Heart left ventricle (tissue), 16 donors: ENCODE measurements at places on chromosomes 3 and 15. TPM values are rescaled to one million over a fixed set of nuclear protein-coding genes. Genes with fewer than 3 reads are reported as not detected.
A peak's percentile ranks its signal among the peaks of the same experiment; 100 is the strongest.

Gene CYP19A1
- 0.43 TPM for total RNA-seq

- H3K27ac ChIP-seq = no peak overlapping the region
- H3K4me1 ChIP-seq = no peaks in the 10 kb centered on the region
- H3K27me3 ChIP-seq = no peaks in the 10 kb centered on the region
- DNase-seq = no peak
- H3K36me3 ChIP-seq = no peaks in the 10 kb centered on the region
Observed at GRCh38 chr3:109175411-109175810, 38.9 kb downstream of the C3orf85 start.

Gene MYZAP
- total RNA-seq = 359 TPM

GRCh38 chr3:8736436-8736835 is 2.8 kb downstream of the CAV3 start:
- H3K27ac ChIP-seq = no peak overlapping the region
- H3K36me3 ChIP-seq = no peaks in the 10 kb centered on the region
- no peak for DNase-seq

DNA sequence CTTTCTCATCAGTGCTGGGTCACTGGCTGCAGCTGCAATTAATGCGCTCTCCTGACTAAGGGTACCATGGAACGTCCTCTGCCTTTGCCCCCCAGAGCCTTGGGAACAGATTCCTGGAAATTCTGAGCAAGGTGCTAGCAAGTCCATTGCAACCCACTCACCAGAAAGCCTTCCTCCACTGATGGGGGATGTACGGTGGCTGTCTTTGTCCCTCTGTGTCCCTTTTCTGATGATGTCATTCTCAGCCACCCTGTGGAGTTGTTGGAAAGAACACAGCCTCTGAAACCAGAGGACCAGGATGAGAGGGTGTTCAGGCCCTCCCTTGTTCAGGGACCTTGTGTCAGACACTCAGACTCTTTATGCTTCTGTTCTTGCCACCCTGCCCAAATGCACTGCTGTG is 38.1 kb upstream of the ZBTB38 start:
- peak overlapping the region; percentile 43 for H3K27ac ChIP-seq
- no peaks in the 10 kb centered on the region for H3K36me3 ChIP-seq
- H3K27me3 ChIP-seq = no peaks in the 10 kb centered on the region
- no peak overlapping the region for H3K4me3 ChIP-seq
- H3K4me1 ChIP-seq = peaks cover 19% of the 10 kb centered on the region

GRCh38 chr3:102297072-102297658 is 137.7 kb upstream of the ZPLD1 start:
- H3K4me1 ChIP-seq = no peaks in the 10 kb centered on the region
- H3K27me3 ChIP-seq = no peaks in the 10 kb centered on the region
- H3K4me3 ChIP-seq = no peak overlapping the region
- no peak for DNase-seq

GRCh38 chr15:76996076-76996525 is 1.2 kb downstream of the PSTPIP1 start:
- no peak for DNase-seq
- no peaks in the 10 kb centered on the region for H3K36me3 ChIP-seq
- H3K27ac ChIP-seq = no peak overlapping the region
- peaks cover 18% of the 10 kb centered on the region for H3K4me1 ChIP-seq
- no peak overlapping the region for H3K4me3 ChIP-seq

DNA sequence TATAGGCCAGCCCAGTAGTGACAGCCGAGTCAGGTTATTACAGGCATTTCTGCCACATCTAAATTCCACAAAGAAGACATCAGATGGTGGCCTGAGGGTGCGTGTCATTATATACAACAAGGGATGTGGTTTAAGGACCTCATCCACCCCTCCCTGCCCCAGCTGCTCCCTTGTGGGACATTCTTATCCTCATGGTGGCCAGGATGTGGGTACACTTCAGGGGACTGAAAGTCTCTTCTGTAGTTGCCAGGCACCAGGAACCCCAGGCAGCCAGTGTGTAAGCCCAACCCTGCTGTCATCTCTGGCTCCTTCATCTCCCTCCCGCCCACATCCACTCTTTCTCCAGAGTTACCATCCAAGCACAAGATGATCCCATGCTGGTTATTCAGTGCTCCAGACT is 224.9 kb upstream of the TOPAZ1 start:
- peaks cover 2% of the 10 kb centered on the region for H3K4me1 ChIP-seq
- H3K4me3 ChIP-seq = no peak overlapping the region
- DNase-seq = no peak
- H3K27ac ChIP-seq = no peak overlapping the region
- peaks cover 41% of the 10 kb centered on the region for H3K27me3 ChIP-seq
- H3K36me3 ChIP-seq = no peaks in the 10 kb centered on the region

GRCh38 chr3:124034016-124034843 is 42.3 kb upstream of the ROPN1 start:
- H3K27me3 ChIP-seq = no peaks in the 10 kb centered on the region
- no peaks in the 10 kb centered on the region for H3K36me3 ChIP-seq
- H3K4me1 ChIP-seq = peaks cover 34% of the 10 kb centered on the region
- H3K27ac ChIP-seq = peak overlapping the region; percentile 87
- H3K4me3 ChIP-seq = peak overlapping the region; percentile 72

GRCh38 chr3:187015903-187016638 is 85.7 kb downstream of the ST6GAL1 start:
- peaks cover 61% of the 10 kb centered on the region for H3K4me1 ChIP-seq
- no peaks in the 10 kb centered on the region for H3K36me3 ChIP-seq
- no peak overlapping the region for H3K27ac ChIP-seq
- no peaks in the 10 kb centered on the region for H3K27me3 ChIP-seq
- H3K4me3 ChIP-seq = no peak overlapping the region

DNA sequence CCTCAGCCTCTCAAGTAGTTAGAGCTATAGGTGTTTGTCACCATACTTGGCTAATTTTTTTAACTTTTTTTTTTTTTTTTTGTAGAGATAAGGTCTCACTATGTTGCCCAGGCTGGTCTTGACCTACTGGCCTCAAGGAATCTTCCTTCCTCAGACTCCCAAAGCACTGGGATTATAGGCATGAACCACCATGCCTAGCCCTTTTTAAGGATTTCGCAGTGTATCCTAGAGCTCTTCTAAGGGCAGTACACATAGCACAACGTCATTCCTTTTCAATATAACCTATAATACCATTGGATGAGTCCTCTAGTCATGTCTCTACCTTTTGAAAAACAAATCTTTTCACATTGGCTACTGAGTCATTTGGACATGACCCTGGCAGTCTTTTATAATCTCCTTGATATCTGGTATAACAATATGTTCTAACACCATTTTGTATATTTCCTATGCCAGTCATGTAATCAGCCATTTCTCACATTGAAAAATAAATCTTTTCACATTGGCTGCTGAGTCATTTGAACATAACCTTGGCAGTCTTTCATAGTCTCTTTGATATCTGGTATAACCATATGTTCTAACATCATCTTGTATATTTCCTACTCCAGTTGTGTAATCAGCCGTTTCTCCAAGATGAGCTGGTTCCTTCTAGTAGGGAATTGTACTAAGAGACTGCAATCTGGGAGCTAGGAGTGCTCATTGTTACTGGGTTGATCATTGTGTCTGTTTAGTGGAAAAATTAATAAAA is 944.7 kb downstream of the MCTP2 start:
- H3K4me1 ChIP-seq = no peaks in the 10 kb centered on the region
- no peak for DNase-seq
- no peak overlapping the region for H3K4me3 ChIP-seq
- no peak overlapping the region for H3K27ac ChIP-seq
- H3K36me3 ChIP-seq = no peaks in the 10 kb centered on the region

Gene SLCO2A1
- total RNA-seq = 2.8 TPM

Gene DNAH12
- total RNA-seq = 0.20 TPM

Gene ZSCAN2
- 10.6 TPM for total RNA-seq

- peaks cover 92% of the 10 kb centered on the region for H3K36me3 ChIP-seq
- H3K4me1 ChIP-seq = no peaks in the 10 kb centered on the region
- no peaks in the 10 kb centered on the region for H3K27me3 ChIP-seq
- H3K27ac ChIP-seq = no peak overlapping the region
- H3K4me3 ChIP-seq = no peak overlapping the region
Observed at GRCh38 chr15:65885668-65886218, 16.5 kb downstream of the RAB11A start.

GRCh38 chr3:160904691-160905090 is 148.7 kb downstream of the PPM1L start:
- H3K4me1 ChIP-seq = no peaks in the 10 kb centered on the region
- DNase-seq = no peak
- no peaks in the 10 kb centered on the region for H3K27me3 ChIP-seq

Gene CLDN18
- total RNA-seq = not detected

Gene GOLGA6B
- total RNA-seq = not detected

DNA sequence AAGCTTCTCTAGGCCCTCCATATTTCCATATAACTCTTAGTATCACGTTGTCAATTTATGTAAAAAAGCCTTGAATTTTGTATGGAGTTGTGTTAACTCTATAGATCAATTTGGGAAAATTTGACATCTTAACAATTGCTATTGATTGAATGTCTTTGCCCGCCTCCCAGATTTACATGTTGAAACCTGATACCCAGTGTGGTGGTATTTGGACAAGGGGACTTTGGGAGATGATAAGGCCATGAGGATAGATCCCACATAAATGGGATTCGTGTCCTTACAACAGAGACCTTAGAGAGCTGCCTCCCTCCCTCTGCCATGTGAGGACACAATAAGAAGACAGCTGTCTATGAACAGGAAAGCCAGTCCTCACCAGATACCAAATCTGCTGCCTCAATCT is 21.1 kb upstream of the TNK2 start:
- H3K27ac ChIP-seq = no peak overlapping the region
- DNase-seq = no peak
- no peaks in the 10 kb centered on the region for H3K27me3 ChIP-seq
- H3K4me1 ChIP-seq = no peaks in the 10 kb centered on the region

GRCh38 chr3:25663347-25663868 is 1.3 kb downstream of the TOP2B start:
- peak overlapping the region; percentile 80 for H3K4me3 ChIP-seq
- DNase-seq = no peak
- no peaks in the 10 kb centered on the region for H3K36me3 ChIP-seq
- H3K27me3 ChIP-seq = no peaks in the 10 kb centered on the region
- H3K27ac ChIP-seq = peak overlapping the region; percentile 98
- peaks cover 20% of the 10 kb centered on the region for H3K4me1 ChIP-seq

DNA sequence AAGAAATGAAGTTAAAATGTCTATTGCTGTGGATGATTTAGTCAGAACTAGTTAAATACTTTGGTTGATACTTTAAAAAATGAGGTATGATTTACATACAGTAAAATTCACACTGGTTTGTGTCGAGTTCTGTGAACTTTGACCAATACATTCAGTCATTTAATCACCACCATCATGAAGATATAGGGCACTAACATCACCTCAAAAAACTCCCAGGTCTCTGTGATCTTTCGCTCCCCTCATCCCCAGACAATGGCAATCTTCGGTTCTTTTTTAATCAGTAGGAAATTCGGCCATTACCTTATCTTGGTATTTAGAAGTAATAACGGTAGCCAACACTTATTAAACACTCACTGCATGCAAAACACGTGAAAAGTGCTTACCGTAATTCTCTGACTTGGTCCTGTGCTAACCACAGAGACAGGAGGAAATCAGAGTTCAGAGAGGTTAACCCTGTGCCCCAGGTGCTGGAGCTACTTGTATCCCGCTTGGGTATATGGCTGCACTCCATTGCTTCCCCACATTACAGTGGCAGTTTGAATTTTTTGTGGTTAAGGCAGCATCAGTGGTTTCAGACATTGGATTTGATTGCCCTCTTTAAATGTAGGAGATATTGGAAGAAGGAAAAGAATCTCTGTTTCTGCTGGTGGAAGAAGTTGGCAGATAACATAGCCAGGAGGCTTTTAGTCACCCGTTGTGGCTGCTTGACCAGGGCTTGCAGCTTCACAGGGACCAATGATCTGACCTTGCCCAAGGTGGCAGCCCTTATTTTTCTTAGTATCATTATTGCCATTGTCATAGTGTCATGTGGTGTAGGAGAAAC is 4.2 kb downstream of the PLCL2 start:
- H3K27me3 ChIP-seq = no peaks in the 10 kb centered on the region
- peak overlapping the region; percentile 20 for H3K27ac ChIP-seq
- no peak overlapping the region for H3K4me3 ChIP-seq
- DNase-seq = no peak
- H3K36me3 ChIP-seq = no peaks in the 10 kb centered on the region
- peaks cover 26% of the 10 kb centered on the region for H3K4me1 ChIP-seq

GRCh38 chr3:178384321-178385230 is 151.7 kb upstream of the KCNMB2 start:
- DNase-seq = no peak
- H3K4me3 ChIP-seq = peak overlapping the region; percentile 1
- H3K27ac ChIP-seq = peak overlapping the region; percentile 20

DNA sequence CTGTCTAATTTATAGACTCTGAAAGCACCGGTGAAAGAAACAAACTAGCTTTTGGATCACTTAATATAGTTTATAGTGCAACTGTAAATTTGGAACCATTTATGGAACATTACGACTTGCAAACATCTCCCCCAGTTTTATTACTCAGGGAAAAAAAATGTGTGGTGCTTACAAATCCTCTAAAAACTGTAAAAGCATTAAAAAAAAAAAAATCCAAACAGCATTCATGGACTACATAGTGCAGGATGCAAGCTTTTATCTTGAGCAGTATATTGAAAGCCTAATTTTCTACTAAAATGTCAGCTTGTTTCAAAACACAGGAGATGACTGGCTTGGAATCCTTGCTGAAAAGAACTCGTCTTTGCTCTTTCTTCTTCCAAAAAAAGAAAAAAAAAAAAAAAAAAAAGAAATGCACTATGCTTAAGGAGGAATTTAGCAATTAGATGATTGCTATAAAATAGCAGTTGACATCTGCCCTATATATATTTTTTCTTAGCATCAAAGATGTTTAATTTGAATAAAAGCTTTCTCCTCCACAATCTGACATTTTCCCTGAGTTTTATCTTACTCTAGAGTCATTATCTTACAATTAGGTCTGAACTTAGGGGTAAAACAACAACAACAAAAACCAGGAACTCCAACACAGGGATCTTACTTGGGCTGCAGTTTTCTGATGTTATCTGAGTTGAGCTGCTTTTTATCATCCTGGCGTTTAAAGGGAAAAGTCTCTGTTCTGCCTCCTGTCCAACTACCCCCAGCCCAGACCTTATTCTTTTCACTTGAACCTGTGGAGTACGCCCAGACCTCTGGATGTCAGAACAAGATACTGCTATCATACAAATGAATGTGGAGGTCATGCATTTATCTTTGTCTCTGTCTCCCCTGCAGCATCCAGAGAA is 62.6 kb upstream of the PDZRN3 start:
- H3K27ac ChIP-seq = no peak overlapping the region
- no peaks in the 10 kb centered on the region for H3K4me1 ChIP-seq
- no peak for DNase-seq
- H3K36me3 ChIP-seq = no peaks in the 10 kb centered on the region

DNA sequence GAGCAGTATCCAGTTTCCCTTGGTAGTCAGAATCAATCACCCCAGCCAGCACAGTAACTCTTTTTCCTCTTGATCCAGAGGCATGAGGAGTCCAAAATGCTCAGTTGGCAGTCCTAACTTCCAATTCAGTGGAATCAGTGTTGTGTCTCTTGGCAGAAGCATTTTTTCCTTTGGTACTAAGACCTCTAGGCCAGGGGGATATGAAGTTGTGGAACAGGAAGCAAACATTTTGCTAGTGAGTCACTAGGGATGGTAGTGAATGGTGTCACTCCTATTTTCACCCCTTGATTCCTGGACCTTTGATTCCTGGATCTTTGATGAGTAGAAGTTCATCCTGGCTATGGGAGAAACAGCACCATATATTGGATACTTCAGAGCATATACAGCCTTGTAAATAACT is 70.5 kb upstream of the ALDH1A3 start:
- H3K27ac ChIP-seq = no peak overlapping the region
- no peaks in the 10 kb centered on the region for H3K27me3 ChIP-seq
- no peaks in the 10 kb centered on the region for H3K4me1 ChIP-seq
